T follicular helper cell (primary cell): ENCODE measurements at places on chromosomes 3 and 15.

DNA sequence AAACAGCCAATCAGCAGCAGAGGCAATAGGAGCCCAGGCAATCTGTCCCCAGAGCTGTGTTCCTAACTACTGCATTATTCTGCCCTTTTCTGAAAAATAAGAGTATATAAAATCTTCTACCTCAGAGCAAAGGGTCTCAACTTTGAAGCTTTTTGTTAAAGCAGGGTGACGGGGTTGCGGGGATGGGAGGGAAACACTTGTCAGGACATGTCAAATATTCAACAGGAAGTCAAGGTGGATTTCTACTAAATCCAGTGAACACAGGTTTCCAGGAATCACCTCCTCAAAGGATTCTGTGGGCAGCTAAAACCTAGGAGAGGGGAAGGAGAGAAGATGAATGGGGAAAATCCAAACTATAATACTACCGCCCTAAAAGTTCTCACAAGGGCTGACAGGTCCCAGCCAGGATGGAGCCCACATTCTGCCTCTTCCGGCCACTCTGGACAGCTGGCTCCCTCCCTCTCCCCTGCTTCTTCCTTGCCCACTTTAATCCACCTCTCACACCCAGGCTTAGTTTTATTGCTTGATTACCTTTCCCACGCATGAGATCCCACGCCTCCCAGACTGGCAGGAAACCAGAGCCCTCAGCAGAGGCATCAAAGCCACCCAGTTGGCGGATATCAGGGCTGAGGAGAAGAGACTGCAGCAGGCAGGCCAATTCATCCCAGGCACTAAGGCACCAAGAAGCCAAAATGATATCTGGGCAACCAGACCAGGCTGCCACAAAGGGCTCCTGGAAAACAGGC, 77.2 kb downstream of the OSBPL10 start:
- DNase-seq = no peak

DNA sequence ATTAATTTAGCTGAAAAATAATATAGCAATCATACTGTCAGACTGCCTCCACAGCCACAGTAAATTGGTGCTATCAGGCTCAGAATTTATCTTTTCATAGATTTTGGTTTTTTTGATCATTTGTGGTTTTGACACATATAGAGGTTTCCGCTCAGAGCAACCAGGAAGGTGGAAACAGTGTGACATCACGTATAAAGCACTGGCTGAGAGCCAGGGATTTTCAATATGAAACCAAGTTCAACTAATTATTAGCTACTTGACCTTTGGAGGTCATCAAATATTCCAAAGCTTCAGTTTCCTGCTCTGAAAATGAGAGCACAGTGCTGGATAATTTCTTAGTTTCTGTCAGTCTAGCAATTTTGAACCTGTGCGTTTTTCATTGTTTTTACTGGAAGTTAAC, 433.8 kb upstream of the SUCLG2 start:
- DNase-seq = peak; percentile 44

GRCh38 chr3:50600841-50601591, 10.6 kb downstream of the CISH start:
- DNase-seq = peak; percentile 39

GRCh38 chr3:122493296-122493695, 21.4 kb downstream of the KPNA1 start:
- DNase-seq = no peak

DNA sequence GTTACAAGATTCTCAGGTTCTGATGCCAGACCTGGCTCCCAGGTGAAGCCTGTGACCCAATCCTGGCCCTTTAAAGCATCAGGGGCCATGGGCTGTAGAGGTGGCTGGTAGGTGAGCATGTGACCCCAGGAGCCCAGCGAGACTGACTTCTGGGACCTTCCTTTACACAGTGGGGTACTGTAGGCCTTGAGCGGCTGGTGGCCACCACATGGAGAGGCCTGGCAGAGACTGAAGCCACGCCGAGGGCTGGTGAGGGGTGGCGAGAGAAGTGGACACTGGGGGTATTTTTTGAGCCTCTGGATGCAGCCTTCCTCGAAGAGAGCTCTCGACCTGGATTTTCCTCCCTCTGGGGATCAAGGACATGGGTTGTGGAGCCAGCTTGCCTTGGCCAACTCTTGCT, 71.2 kb upstream of the ITGA11 start:
- DNase-seq = no peak

DNA sequence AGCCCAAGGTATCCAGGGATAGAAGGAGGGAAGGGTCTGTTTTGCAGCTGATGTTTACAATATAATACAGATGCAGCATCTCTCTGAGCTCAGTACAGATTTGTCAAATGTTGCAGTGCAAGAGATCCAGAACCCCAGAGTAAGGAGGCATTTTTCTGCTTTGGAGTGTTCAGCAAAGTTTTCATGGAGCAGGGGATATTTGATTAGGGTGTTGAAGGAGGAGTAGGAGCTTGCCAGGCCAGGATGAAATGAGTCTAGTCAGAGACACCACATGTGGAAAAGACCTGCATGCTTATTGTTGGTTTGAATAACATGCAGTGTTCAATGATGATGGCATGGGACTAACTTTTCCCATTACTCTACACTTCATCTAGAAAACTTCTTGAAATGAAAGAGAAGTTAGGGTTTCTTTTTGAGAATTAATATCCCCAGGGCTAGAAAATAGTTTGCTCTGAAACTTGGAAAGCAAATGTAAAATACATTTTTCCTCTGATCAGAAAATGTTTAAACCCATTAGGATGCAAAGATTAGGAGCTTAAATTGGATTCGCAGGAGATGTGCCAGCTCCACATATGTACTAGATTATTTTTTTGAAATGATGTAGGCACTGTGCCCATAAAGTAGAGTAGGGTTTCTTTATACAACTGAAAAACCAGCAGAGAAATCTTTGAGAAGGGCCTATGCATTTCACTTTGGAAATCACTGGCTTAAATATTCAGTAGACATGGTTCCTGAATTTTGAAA, 243.8 kb downstream of the CACNA2D3 start:
- DNase-seq = no peak

DNA sequence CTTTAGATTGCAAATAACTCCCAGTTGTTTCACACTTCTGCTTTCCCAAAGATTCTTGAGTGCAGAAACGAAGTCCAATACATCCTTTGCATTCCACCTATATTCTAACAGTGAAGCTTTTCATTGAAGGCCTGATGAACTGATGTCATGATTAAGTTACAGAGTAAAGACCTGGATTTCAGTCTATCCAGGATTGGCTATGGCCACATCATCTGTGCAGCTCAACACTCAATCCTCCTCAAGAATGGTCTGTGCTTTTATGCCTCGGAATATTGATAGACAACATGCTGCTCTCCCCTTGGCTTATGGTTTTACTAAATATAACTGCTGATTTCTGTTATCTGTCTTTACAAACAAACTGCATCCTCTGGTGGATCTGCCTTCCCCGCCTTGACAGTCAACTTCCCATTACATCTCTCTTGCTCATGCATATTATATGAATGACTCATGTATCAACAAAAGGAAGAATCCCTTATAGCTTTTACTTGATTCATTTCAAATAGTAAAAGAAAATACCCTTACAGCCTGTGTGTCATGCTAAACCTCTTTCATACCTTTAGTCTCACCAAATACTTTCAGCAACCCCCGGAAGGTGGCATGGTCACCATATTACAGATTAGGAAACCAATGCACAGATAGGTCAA, 59.5 kb downstream of the SCN11A start:
- DNase-seq = no peak

DNA sequence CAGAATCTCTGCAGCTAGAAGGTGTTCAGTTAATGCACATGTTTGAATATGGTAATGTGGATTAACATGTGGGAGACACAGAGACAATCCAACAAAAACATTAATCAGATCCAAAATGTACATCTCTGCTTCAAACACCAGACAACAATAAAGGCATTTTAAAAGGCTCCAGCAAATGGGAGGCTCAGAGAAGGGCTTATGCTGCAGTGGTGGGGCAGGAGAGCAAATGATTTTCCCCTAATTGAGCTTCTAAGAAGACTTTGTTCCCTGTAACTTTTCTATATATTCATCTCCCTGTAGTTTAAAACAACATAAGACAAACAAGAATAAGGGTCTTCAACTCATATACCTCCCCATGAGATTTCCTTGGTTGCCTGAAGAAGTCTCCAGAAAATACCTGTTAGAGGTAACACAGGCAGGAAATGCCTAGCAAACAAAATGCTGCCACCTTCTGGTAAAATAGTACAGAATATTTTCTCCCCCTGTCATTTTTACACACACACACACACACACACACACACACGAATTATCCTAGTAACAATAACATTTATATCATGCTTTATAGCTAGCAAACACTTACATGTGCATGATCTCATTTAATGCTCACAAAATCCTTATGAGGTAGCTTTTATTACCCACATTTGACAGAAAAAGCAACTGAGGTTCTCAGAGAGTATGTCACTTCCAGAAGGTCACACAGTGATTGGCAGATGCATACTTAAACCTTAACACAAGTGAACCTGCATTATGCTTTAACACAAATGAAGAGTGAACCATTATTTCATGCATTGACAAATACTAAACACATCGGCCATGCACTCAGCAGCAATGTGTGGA, 123.4 kb upstream of the MB21D2 start:
- DNase-seq = no peak
